ENCODE measurements at places on chromosomes 7 and 10. TPM values are rescaled to one million over a fixed set of nuclear protein-coding genes. Genes with fewer than 3 reads are reported as not detected.

Gene NEBL
- total RNA-seq, result 0.44 TPM

Gene AKR1E2
- 16.3 TPM for total RNA-seq

Gene EFCAB10
- total RNA-seq, result not detected

Gene IDI2
- total RNA-seq, result not detected

Gene NPFFR1
- not detected for total RNA-seq

Gene BHLHA15
- total RNA-seq, result 0.68 TPM

Gene ATRNL1
- 8.0 TPM for total RNA-seq

Gene ZNF479
- total RNA-seq, result not detected

Gene RET
- 0.44 TPM for total RNA-seq

Gene SPDYE11
- total RNA-seq, result not detected

Measured in glomerular endothelial cell (primary cell).